Mucosa of descending colon (tissue), 3 donors: ENCODE measurements at places on chromosomes 11 and 22. TPM values are rescaled to one million over a fixed set of nuclear protein-coding genes. Genes with fewer than 3 reads are reported as not detected.

The KLHDC7B gene
- 1.7 TPM for total RNA-seq

The SCUBE2 gene
- total RNA-seq: 8.7 TPM

- no peak for DNase-seq
Measured at GRCh38 chr11:32829157-32829679, 509 bp upstream of the PRRG4 start.

DNA sequence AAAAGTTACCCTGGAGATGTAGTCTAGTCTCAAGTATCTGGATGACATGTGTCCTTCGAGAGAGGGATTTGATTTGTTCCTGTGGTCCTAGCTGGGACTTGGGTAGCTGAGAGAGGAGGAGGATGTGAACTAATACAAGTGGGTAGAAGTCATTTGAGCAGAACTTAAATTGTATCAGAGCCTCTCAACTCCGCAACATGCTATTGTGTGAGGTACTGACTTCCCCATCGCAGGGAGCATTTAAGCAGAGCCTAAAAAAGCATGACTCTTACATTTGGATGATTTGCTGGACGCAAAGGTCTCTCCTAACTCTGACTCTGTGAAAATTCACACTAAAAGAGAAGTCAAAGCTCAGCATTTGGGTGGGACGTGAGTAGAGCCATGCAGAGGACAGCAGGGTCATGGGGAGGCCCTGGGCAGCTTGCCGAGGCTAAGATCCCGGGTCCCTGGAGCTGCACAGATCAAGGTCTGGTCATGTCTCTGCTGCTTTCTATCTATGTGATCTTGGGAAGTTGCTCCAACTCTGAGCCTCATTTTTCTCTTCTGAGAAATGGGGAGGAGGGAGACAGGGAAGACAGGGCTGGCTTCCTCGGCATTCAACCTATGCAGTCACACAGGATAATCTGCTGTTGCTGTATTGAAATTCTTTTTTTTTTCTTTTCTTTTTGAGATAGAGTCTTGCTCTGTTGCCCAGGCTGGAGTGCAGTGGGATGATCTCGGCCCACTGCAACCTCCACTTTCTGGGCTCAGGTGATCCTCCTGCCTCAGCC is 44.9 kb downstream of the CD82 start:
- DNase-seq: no peak

DNA sequence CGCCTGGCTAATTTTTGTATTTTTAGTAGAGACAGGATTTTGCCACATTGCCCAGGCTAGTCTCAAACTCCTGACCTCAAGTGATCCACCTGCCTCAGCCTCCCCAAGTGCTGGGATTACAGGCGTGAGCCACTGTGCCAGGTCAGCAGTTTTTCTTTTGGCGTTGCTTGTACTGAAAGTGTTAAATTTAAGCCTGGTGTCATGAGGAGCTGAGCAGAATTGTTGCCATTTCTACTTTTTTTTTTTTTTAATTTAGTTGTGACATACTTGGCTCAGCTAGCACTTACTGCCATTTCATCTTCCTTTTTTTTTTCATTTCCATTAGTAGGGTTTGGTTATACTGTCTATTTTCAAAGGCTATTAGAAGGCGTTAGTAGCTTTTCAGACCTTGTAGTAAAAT is 10.7 kb downstream of the TAB1 start:
- DNase-seq: no peak

GRCh38 chr11:88680806-88681205 is 343.3 kb upstream of the CTSC start:
- DNase-seq: no peak

- DNase-seq: no peak
Measured at GRCh38 chr11:47723041-47723440, 7.9 kb upstream of the AGBL2 start.

DNA sequence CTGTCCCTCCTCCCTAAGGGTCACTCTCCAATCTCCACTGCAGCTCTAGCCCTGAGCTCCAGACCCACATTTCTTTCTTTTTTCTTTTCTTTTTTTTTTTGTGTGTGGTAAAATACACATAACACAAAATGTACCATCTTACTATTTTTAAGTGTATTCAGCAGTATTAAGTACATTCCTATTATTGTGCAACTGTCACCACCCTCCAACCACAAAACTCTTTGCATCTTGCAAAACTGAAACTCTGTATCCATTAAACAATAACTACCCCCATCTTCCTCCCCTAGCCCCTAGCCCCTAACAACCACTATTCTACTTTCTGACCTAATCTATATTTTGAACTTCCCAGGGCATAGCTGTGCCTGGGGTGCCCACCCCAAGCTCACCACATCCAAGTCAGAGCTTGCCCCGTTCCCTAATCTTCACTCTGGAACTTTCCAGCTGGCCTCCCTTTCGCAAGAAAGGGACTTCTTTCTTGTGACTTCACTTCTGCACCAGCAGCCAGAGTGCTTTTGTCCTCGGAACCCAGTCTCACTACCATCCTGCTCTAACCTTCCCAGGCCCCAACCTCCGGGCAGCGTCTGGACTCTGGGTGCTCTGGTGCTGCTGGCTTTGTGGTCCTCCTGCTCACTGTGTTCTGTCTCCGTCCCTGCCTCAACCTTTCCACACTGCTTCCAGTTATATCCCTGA is 30.7 kb downstream of the PARVG start:
- no peak for DNase-seq
